ENCODE measurements at places on chromosomes 5 and 9.

- DNase-seq: no peak
These were observed 886 bp downstream of the SLC4A9 start for GRCh38 chr5:140360681-140361479.

DNA sequence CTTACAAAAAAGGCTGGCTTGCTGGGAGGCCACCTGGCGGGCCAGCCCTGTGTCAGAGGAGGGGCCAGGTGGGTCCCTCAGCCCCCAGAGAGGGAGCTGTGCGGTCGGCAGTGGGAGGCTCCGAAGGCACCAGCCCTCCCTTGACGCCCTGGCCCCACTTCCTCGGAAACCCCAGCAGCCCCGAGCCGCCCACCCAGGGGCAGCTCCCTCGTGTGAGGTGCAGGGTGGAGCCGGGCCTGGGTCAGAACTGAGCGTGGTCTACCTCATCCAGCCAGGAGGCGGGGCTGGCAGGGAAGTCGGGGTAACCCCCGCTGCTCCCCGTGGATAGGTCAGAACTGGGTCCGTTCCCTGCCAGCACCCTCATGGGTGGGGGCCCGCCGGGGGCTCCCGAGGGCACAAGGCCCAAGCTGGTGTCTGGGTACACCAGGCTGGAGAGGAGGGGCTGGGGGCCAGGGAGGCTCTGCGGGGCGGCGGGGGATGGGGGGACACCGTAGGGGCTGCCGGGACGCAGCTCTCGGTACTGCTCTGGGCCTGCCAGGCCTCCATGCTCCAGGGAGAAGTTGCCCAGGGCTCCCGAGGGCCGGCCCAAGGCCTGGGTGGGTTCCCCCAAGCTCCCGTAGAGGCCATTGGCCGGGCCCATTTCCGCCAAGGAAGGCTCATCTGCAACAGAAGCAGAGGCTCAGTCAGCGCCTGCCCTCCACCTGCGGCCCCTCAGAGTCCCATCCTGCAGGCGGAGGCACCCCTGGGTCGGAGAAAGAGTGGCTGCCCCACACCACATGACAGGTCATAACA, 7.6 kb downstream of the LHX3 start:
- no peak for DNase-seq

DNA sequence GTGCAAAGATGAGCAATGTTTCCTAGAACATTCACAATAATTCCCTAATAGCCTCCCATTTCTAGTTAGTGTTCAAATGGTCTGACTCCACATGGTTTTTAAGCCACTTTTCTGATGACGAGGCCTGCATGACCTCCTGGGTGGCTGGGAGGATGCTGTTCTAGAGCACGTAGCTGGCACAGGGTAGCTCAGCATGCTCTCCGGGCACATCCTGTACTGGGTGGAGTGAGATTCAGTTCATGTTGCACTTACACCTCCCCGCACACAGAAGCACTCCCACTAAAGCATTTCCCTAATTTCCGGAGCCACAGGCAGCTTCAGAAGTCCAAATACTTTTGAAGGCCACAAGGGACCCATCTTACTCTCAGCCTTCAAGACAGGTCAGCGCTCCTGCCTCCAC, 159.8 kb upstream of the LHFPL2 start:
- no peak for DNase-seq

DNA sequence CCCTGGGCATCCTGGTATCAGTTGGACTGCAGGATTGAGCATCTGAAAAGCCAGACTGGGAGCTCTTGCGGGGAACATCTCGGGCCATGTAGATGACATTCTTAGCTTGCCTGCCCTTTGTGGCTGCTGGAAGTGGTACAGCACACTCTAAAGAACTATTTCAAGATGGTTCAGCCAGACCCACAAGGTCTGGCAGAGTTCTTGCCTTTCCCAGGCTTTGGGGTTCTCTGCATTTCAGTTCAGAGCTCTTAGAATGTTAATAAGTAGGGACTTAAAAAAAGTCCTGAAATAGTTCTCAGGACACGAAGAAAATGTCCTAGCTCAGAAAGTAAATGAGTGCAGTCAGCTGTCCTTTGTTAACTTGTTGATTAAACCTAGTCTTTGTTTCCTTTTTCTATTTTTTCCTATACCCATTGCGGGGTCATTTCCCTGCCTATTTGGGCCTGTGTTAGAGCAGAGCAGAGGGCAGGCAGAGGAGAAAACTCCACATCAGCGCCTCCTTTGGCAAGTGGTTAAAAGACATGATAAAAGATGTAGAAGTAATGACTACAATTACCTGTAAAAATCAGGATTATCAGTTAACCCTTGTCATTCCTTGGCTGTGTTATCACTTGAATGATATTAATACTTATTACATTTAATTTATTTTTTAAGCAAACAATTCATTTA, 291.5 kb downstream of the ZSWIM6 start:
- no peak for DNase-seq

DNA sequence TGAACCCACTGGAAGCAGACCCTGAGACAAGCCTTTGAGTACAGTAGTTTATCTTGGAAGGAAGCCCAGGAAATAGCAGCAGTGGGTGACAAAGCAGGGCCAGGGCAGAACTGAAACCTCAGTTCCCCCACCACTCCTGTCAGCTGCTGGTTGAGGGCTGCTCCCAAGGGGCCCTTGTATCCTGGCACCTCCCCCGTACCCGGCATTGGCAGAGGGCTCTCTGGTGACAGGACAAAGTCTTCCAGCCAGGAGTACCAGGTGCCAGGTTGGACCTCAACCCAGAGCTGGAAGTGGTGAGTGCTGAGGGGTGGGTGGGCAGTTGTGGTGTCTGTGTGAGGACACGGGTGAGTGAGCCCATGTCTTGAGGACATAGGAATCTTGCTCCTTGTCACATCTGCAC, 123.3 kb downstream of the PHF2 start:
- no peak for DNase-seq

DNA sequence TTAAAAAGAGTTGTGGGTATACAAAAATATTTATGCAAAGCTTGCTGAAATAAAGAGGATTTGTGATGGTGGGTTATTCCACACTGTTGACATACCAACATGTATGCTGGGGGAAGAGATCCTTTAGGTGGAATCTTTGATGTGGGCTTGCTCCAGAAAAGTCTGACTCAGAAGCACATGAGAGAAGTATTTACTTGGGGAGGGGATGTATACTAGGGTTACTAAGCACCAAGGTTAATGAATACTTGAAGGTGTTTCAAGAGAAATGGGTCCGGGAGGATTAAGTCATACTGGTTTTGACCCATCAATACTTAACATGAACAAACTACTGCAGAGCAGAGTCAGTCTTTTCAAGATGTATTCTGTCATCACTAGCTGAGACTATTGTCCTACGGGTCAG, 316.4 kb upstream of the GRIN3A start:
- no peak for DNase-seq

- no peak for DNase-seq
These were observed 45.8 kb downstream of the EPB41L4B start for GRCh38 chr9:109274884-109275730.

- DNase-seq: no peak
These were observed 211.2 kb downstream of the SAXO1 start for GRCh38 chr9:18821788-18822187.

DNA sequence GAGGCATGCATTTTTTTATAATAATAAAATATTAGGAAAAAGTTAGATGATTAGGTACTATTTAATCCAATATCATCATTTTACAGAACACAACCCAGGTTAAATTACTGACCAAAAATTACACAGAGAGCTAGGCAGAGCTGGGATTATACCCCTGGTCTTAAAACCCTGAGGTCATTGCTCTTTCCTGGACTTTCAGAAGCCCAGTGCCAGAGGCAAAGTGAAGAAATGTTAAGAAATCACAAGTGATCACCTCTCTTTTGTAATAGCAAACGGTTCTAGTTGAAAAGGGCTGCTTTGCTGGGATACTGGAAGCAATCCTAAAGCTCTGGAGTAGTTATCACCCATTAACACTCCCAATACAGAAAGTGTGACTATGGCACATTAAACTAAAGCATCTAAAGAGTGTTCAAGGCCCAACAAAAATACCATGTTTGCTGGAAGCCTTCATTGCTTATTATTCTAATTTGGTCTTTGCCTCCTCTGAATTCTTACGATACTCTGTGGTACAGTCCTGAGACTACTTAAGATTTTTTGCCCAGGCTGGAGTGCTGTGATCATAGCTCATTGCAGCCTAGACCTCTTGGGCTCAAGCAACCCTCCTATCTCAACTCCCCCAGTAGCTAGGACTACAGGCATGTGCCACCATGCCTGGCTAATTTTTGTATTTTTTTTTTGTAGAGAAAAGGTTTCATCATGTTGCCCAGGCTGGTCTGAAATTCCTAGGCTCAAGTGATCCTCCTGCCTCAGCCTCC, 575.9 kb downstream of the RAB3C start:
- no peak for DNase-seq

DNA sequence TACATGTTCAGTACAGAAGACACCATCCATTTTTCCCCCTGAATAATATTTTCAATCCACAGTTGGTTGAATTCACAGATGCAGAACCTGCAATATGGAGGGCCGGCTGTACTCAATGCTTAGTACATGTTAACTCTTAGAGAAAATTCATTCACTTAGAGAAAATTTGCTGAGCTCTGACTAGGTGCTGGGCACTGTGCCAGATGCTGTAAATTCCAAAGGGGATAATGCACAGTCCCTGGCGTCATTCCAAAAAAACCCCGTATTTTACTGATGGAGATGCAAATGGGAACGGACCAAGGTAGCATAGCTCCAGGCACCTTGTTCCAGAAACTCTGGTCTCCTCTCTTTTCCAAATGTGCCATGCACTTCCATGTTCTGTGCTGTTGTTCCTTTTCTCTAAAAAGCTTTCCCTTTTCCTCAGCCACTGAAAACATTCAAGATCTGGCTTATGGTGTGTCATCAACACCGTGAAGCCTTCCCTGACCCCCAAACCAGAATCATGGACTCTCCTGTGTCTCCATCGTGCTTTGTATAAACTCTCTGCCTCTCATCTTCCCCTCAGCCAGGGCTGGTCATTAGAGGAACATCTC, 55.7 kb upstream of the COL15A1 start:
- peak; percentile 75 for DNase-seq

GRCh38 chr5:55483885-55484284, 50.9 kb downstream of the PLPP1 start:
- DNase-seq: no peak

GRCh38 chr5:177040814-177041420, 18.4 kb downstream of the ZNF346 start:
- DNase-seq: peak; percentile 61

DNA sequence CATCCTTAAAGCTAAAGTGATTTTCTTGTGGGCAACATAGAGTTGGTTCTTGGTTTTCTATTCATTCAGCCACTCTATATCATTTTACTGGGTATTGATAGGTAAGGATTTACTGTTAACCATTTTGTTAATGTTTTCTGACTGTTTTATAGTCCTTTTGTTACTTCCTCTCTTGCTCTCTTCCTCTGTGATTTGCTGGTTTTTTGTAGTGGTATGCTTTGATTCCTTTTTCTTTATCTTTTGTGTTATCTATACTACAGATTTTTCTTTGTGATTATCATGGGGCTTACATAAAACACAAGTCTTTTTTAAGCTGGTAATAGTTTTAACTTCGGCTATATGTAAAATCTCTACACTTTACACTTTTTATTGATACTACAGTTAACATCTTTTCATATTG, 43.3 kb downstream of the CREBRF start:
- no peak for DNase-seq

GRCh38 chr9:42386477-42386876, 203.0 kb downstream of the SPATA31A6 start:
- DNase-seq: no peak

DNA sequence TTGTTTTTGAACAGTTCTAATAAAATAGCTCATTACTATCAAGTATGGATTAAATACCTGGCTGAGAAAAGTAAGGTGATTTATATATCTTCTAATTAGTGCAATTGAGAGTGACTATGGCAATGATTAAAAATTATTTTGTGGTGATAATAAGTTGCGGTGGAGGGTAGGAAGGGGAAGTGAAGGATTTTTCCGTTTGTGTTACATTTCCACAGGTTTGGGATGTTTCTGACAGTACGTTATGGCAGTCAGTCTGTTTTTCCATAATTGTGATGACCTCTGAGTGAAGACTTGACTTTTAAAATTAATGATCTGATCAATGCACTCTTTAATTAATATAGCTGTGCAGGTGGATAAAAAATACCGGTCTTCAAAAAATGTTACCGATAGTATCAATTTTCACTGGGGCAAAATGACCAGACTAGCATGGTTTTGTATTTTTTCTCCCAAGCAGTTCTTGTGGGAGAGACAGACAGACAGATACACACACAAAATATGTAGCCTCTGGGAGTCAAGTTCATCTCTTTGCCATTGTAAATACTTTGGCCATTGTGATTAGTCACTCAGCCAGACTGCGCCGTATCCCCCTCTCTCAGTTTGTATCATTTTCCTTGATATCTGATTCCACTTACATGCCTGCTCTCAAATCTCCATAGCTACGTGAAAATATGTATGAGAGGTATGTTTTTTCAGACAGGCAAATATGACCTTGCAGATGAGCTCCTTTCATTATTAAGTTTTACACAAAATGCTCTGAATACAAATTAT, 60.2 kb downstream of the ARHGAP26 start:
- peak; percentile 75 for DNase-seq
